Osteocyte (in vitro differentiated cells): ENCODE measurements at places on chromosomes 4 and X. TPM values are rescaled to one million over a fixed set of nuclear protein-coding genes. Genes with fewer than 3 reads are reported as not detected.

- peak; percentile 85 for DNase-seq
Measured at GRCh38 chr4:32789026-32789608, 2068.9 kb downstream of the PCDH7 start.

GRCh38 chrX:20718592-20719380, 452.1 kb upstream of the RPS6KA3 start:
- DNase-seq: no peak

DNA sequence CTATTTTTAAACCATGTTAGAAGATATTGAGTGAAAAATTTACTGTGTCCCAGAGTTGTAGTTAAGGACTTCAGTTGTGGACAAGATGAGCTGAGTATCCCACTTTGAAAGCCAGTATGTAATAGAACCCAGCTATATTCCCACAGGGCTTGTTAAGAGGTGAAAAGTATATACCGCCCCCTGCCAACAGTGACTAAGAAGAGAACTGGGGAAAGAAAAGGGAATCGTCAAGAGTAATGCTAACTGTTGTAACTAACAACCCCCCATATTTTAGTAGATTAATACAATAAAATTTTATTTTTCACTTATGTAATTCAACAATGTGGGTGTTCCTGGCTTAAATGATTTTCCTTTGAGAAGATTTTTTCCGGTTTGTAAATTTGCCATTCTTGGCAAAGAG, 250.4 kb upstream of the GIMD1 start:
- DNase-seq: no peak

- no peak for DNase-seq
Measured at GRCh38 chrX:153934148-153934761, 582 bp downstream of the NAA10 start.

The TADA2B gene
- total RNA-seq: 16.5 and 21.4 TPM in 2 replicates

The FREM3 gene
- not detected in 2 replicates for total RNA-seq

The PABPC5 gene
- 5.9 and 6.6 TPM in 2 replicates for total RNA-seq
